GM23338 (cell line): ENCODE measurements at places on chromosomes 5 and 9. TPM values are rescaled to one million over a fixed set of nuclear protein-coding genes. Genes with fewer than 3 reads are reported as not detected.

DNA sequence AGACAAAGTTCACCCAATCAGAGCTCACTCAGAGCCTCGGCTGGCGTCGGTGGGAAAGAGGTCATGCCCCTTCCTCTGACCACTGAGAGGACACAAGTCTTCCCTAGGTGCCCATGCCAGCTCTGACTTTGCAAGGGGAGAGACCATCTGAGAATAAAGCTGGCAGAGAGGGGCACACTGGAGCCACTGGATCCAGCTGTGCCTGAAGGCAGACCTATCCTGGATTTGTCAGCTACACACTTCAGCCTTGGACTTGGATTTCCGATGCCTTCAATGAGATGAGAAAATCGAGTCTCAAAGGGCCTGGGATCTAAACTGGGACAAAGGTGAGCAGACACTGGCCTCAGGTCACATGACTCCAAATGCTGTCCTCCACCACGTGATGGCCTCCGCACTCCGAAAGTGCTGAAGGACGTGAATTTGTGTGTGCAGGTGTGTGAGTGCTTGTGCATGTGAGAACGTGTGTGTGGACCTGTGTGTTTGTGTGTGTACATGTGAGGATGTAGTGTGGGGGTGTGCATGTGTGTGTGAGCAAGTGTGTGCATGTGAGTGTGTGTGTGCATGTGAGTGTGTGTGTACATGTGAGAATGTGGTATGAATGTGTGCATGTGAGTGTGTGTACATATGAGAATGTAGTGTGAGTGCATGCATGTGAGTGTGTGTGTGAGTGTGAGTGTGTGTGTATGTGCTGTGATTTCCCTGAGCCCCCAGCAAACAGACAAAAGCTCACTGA is 37.9 kb downstream of the BARX1 start:
- DNase-seq = no peak

GRCh38 chr5:37921452-37921851 is 81.6 kb upstream of the GDNF start:
- no peak for DNase-seq

DNA sequence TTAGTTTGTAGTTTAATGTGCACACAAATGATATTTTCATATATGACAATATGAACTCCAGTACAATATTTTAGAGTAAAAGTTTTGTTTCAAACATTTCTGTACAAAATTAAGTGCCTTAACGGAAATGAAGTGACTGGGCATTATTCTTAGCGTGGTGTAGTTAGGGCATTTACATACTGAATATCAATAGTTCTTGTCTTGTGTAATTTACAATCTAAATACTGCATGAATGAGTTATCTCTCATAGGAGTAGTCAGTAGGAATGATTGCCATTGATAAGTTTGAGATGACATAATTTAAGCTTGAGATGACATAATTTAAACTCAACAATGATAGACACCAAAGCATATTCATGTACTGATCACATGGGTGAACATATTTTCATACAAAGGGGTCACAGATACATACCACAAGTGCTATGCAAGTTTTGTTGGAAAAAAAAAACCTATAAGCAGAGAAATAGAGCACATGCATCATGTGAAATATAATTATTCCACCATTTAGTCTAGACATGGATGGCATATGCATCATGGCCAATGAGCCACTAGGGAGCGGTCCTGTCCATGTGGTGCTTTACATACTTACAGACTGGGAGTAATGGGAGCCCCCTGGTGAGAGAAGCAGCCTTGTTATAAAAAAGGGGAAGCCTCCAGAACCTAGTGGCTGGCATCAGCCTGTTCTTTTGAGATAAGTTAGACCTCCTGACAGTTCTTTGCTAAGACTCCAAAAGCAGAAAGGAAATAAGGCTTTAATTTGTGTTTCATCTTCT is 1523.9 kb downstream of the MAT2B start:
- peak; percentile 78 for DNase-seq

DNA sequence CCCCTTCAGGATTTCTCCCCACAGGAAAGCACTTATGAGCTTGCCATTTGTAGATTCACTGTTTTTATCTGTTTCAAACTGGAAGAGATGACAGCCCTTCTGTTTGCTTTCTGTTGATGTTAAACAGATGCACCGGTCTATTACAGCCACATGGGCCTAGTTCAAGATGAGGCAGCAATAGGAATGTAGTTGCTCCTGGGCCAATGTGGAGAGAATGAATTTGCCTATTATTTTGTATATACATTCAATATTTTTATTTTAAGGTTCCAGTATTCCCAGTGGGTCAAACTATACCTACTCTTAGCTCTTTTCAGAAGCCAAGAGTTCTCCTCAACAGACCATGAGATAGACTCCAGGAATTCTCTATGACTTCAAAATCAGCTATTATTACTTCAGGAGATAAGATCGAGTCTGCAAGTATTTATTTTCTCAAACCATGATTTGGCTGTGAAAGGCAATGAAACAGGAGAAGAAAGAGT is 461.6 kb downstream of the RASEF start:
- DNase-seq = no peak

Gene TLX3
- total RNA-seq = 0.83 TPM in 1 of 2 replicates, not detected in the other

Gene REEP2
- total RNA-seq = 23.0 and 29.8 TPM in 2 replicates

Gene TLR4
- 0.17 and 0.27 TPM in 2 replicates for total RNA-seq
